SK-N-SH (cell line): ENCODE measurements at places on chromosomes 6 and 20.

GRCh38 chr20:49890471-49891361 lies 24.6 kb downstream of the SPATA2 start:
- DNase-seq = peak; percentile 54

DNA sequence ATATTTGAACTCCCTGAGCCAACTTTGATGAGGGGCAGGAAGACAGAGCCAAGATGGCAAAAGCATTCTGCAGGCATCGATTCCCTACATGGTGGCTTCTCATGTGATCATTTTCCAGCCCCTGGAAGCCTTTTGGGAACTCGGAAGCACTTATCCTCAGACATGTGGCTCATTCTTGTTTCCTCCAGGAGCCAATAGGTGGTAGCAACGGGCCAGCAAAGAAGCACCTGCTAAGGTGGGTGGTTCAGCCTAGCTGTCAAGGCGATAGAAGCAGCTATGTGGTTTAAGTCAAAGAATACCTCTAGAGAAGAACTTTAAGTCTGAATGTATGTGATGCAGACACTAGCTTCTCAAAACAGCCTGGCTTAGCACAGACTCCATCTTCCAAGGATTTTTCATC lies 64.9 kb upstream of the PAX1 start:
- no peak for DNase-seq

DNA sequence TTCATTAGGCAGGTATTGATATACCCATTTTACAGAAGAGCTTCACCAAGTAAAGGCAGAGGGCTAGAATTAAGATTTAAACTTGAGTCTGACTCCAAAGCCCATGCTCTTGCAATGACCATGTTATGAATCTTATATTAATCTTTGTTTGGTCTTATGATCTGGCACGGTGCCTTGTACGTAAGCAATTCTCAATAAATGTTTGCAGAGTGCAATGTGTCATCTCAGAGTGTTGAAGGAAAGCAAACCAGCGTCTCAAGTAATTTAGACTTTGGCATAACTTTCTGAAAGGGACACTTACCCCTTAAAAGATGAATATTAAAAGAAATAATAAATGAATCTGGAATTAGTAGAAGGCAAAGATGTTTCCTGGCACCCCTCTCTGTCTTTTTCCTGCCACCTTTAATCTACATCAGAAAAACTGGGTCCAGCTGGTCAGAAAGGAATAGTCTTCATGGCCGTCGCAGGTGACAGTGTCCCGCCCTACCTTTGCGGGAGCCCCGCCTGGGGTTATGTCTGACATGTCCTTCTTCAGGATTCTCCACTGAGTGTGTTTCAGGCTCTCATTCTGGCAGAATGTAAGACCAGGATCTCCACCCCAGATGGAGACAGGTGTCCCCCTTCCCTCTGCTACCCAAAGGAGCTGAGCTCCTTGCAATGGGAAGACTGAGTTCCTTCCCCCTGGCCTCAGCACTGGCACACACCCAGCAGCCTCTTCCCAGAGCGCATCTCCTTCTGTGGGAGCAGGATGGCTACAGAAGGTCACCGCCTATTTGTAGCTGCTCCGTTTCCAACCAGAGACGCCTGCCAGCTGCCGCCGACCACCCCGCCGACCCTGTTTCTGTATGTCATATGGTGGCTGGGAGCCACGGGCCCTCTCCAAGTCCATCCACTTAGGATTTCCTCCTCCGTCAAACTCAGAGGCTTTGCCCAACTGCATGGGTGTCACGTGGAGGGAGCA lies 266.3 kb upstream of the ECI2 start:
- no peak for DNase-seq

GRCh38 chr6:87366072-87366827 lies 21.6 kb downstream of the C6orf163 start:
- DNase-seq = no peak

DNA sequence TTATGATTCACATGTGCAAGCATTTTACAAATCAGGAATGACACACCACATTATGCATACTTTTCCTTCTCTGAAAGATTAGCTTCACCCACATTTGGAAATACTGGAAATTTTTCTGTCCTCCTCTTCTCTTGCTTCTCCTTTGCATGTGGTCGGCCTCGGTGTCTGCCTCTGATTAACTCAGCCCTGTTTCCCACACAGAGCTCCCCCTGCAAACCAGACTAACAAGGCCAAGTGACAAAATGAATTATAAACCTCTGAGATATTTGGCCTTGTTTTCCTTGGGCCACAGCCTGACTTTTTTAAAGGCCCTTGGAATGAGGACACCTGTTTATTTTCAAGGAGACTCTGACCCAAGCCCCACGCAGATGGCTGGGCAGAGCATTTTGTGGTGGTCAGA lies 9.0 kb upstream of the CCN6 start:
- DNase-seq = no peak

DNA sequence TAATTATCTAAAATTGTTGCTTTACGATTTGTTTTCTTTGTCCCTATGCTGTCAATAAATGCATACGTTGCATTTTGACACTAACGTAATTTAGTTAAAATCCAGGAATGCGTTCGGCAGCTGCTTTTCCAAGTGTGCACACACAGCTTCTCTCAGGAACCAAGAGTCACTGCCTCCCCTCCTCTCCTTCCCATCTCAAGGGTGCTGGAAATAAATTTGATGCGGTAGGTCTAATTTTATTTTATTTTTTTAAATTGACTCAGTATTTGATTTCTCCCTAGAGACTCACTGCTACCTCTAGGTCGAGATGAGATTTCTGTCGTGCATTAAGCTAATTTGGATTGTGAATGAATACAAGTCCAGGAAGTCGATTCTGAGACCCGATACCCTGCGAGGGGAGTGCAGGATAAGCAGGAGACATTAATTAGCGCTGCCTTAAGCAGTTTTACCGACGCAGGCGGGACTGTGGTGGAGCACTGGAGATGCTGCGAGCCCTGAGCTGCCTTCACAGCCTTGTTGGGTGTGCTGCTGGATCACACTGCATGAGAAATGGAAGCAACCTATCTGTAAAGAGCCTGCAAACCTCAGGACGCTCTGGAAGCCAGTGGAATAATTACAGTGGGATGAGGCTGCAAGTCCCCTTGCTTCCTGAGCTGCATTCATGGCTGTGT lies 381.2 kb downstream of the C6orf118 start:
- peak; percentile 60 for DNase-seq

- DNase-seq = no peak
Observed at GRCh38 chr20:44003609-44004008, 89.0 kb downstream of the TOX2 start.

GRCh38 chr20:56429941-56430340 lies 17.9 kb downstream of the CASS4 start:
- DNase-seq = no peak

DNA sequence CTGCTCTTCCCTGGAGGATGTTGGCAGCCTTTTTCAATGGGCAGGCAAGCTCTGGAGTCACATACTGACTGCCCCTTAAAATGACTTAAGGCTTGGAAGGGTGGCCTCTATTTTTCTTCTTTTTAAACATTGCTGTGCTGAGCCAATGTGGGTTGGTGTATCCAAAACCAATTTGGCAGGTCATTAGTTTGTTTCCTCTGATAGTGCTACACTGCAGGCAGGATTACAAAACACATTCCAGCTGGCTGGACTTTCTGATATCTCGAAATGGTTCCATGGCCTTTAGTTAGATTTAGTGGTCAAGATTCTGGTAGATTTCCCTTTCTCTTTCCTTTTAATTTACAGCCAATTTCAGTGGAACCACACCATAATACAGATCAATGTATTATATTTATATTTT lies 28.1 kb upstream of the BMP2 start:
- no peak for DNase-seq

DNA sequence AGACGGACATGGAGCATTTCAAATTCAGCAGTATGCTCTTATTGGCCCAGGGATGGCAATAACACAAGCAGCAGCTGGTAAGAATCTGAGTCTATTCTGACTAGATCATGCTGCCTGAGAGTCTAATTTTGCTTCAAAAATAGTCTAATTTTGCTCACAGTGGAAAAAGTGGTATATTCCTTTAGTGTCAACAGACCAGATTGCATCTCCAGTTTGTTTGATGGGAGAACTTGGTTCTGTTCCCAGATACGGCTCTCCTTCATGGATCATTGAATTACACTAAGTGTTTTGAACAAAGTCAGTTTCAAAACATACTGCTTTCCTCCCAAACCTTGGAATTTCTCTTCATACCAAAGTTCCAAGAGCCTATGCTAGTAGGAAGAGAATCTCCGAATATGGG lies 586.1 kb downstream of the RNF144B start:
- DNase-seq = no peak

DNA sequence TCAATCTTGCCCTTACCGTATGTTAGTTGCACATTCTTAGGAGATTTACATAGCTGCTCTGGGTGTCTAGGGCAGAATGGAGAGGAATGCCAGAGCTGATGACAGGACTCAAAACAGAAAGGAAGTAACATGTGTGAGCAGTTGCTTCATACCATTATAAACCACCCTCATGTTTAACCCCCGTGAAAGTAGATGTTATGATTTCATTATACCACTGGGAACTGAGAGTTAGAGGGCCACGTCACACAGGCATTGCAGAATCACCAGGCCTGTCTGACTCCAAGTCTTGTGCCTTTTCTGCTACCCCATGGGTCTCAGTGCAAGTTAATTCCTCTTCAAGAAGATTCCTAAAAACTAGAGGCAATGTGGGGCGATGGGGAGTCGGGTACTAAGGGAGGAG lies 23.5 kb upstream of the SIM1 start:
- no peak for DNase-seq

DNA sequence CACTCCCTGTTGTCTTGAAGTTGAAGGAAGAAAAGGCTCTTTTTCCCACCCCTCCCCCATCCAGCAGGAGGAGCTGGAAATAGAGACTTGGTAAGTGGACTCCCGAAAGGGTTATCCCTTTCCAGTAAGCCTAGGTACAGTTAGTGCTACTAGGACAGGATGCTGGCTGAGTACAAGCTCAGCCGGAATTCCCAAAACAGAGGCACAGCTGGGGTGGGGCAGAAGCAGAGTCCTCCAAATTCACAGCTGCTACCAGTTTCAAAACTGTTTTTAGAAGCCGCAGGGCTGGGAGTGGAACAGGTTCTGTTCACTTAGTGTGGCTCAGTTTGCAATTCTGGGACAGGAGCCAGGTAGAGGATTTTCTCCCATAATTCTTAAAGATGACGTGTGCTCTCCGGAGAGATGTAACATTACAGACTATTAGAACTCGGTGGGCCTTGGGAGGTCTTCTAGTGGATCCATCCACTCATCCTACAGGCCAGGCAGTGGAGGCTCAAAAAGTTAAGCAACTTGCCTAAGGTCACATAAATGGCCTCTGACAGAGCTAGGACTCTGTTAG lies 19.0 kb upstream of the UTRN start:
- no peak for DNase-seq

- no peak for DNase-seq
Observed at GRCh38 chr20:1567392-1568162, 10.1 kb upstream of the SIRPD start.

GRCh38 chr6:33427585-33428223 lies 7.8 kb downstream of the SYNGAP1 start:
- peak; percentile 80 for DNase-seq

DNA sequence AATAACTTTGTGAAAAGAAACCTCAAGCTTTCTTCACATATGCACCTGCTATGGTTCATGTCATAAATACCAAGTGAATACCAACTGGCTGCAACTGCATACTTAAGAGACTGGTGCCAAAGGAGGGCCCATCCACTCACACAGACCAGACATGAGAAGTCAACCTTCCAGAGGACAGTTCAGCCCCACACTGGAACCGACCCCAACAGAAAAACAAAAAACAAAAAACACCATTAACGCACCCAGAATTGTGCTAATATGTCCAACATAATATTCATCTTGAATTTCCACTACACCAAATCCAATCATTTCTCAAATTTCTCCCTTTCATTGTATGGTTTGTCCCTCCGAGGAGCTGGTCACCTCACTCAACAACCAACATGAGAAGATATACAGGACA lies 42.8 kb downstream of the CHD6 start:
- DNase-seq = no peak

DNA sequence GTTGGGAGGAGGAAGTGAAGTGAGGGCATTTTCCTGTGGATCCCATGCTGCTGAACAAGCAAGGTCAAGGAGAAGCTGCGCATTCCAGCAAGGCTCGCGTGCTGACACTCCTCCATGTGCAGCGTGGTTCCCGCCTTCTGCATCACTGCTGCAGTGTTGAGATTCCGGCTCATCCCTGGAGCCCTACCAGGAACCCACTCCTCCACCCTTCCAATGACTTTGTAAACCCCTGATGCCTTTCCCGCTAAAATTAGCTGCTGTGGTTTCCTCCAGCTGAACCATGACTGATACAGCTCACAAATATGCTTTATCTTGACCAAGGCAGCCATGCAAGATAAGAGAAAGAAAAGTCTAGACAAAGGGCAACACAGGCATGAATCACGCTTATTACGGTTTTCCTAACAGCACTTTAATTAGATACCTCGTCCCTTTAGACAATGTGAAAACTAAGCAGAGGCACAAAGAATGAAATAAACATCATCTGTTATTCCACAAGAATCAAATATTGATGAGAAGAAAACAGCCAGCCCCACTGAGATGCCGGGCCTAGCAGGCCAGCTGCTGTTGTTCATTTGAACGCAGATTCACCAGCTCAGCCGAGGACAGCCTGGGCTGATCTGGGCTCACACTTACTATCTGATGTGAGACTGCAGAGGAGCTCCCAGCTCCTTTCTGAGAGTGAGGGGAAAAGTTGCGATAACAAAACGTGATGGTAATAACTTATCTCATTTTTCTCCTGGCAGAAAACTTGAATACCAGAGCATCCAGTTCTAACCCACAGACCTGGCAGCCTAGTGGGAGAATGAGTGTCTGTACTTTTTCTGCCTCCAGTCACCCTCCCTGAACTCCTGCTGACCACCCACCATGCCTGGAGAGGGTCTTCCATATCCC lies 14.2 kb upstream of the BNIP5 start:
- no peak for DNase-seq

GRCh38 chr6:31497531-31498476 lies at the start of gene MICB:
TSS of gene MICB (plus strand) at chr6:31498145. CDS start at chr6:31498194, 49 bp downstream.
- DNase-seq = peak; percentile 58

GRCh38 chr6:31763619-31763940 lies 1.1 kb downstream of the SAPCD1 start:
- no peak for DNase-seq

DNA sequence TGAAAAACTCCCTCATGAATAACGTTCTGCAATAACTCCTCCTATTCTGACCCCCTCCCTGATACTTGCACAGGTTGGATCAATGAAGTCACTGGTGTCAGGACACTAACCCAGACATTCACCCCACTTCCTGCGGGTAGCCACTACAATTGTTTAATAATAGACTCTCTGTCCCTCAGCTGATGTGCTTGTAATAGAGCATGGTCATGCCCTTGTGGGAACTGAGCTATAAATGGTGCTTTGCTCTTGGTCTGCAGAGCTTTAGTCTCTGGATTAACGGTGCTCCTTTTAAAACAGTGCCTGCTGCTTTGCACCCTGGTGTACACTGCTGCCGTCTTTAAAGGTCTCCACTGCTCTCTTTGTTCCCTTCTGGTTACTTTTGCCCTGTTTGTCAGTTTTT lies 127.3 kb downstream of the BACH2 start:
- no peak for DNase-seq

GRCh38 chr6:66900133-66901083 lies 1193.4 kb upstream of the EYS start:
- DNase-seq = no peak

- no peak for DNase-seq
Observed at GRCh38 chr6:126907996-126908395, 210.5 kb upstream of the RSPO3 start.
